ENCODE measurements at places on chromosomes 7 and 10.

GRCh38 chr10:84095811-84096497 is 43.4 kb upstream of the GHITM start:
- H3K36me3 ChIP-seq, result no peaks in the 10 kb centered on the region
- no peaks in the 10 kb centered on the region for H3K4me1 ChIP-seq
- H3K27ac ChIP-seq, result no peak overlapping the region
- H3K27me3 ChIP-seq, result peaks cover 10% of the 10 kb centered on the region

DNA sequence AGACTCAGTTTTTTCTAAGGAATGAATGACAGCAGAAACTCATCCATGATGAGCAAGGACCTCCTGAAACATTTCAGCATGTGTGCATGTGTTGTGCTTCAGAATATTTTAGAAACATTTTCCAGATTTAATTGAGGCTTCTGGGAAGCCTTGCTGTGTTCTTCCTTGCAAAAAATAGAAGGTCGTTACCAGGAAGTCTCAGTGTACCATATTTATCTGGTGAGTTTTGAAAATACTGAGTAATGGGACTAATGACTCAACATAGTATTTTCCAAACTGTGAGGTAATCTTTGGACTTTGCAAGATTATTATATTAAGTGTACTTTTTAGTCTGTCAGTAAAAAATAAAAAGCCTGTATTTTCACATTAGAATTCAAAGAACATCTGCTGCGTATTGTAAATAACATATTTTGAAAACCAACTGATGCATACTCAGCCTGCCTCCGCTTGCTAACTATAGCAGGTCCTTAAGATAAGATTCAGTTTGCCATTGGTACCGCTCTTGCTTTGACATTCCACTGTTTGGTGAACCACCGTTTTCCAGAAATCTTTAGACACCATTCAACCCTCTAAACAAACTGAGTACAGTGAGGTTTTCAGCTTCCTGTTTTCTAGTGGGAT is 739.6 kb upstream of the GALNT17 start:
- no peak overlapping the region for H3K27ac ChIP-seq
- no peak for ATAC-seq
- no peaks in the 10 kb centered on the region for H3K27me3 ChIP-seq
- no peaks in the 10 kb centered on the region for H3K4me1 ChIP-seq

- H3K27me3 ChIP-seq, result peaks cover 18% of the 10 kb centered on the region
- no peak overlapping the region for H3K27ac ChIP-seq
- H3K4me1 ChIP-seq, result no peaks in the 10 kb centered on the region
- no peaks in the 10 kb centered on the region for H3K36me3 ChIP-seq
- H3K4me3 ChIP-seq, result no peak overlapping the region
These were observed 257.3 kb downstream of the LRMDA start for GRCh38 chr10:75688506-75689300.

- no peak overlapping the region for H3K4me3 ChIP-seq
- ATAC-seq, result no peak
- peaks cover 4% of the 10 kb centered on the region for H3K27me3 ChIP-seq
- no peak overlapping the region for H3K27ac ChIP-seq
These were observed 60.5 kb downstream of the RNF133 start for GRCh38 chr7:122638459-122638858.

- H3K4me3 ChIP-seq, result no peak overlapping the region
- ATAC-seq, result no peak
- peaks cover 7% of the 10 kb centered on the region for H3K4me1 ChIP-seq
- H3K27me3 ChIP-seq, result no peaks in the 10 kb centered on the region
- H3K36me3 ChIP-seq, result no peaks in the 10 kb centered on the region
- H3K27ac ChIP-seq, result no peak overlapping the region
These were observed 140.3 kb upstream of the TCF7L2 start for GRCh38 chr10:112809736-112810135.

- H3K27ac ChIP-seq, result no peak overlapping the region
- H3K4me3 ChIP-seq, result no peak overlapping the region
- H3K4me1 ChIP-seq, result no peaks in the 10 kb centered on the region
- H3K36me3 ChIP-seq, result no peaks in the 10 kb centered on the region
- peaks cover 6% of the 10 kb centered on the region for H3K27me3 ChIP-seq
- ATAC-seq, result no peak
These were observed 32.0 kb upstream of the SLC35G1 start for GRCh38 chr10:93861825-93862224.

GRCh38 chr7:127530148-127530547 is 55.2 kb downstream of the GCC1 start:
- H3K4me3 ChIP-seq, result no peak overlapping the region
- no peaks in the 10 kb centered on the region for H3K4me1 ChIP-seq
- ATAC-seq, result no peak

DNA sequence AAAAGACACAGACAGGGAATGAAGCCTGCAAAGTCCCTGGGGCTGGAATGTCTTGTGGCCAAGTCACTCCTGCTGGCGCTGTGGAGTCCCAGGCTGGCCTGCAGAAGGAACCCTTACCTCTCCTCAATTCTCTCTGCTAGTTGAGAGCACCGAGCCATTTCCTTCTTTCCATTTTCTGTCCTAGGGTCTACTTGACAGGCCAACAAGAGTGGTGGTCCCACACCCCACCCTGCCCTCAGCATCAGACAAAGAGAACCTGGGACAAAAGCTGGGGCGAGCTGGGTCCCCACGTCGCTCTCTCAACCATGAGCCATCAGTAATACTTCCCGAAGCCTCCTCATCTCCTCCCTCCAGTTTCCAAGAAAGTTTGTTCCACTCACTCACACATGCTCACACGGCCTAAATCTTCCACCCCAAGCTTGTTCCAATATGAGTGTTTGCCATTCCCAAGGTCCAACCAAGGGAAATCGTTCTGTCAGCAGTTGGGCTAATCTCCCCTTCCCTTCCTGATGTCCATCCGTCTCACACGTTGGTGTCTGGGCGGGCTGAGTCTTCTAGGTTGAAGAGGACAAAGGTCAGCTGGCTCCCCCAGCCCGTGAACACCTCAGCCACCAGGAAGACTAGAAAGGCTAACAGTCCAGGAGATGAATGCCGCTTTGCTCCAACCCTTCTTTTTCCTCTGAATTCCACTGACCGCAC is 44.3 kb downstream of the CLEC2L start:
- no peaks in the 10 kb centered on the region for H3K27me3 ChIP-seq
- H3K4me3 ChIP-seq, result no peak overlapping the region
- no peak overlapping the region for H3K27ac ChIP-seq
- H3K36me3 ChIP-seq, result peaks cover 17% of the 10 kb centered on the region
- ATAC-seq, result no peak

Data from activated T-helper 17 cell treated with anti-CD3 and anti-CD28 coated beads, Interleukin-2, amount 50 U/mL, for 72 hours (primary cell).